ENCODE measurements at places on chromosomes 7 and 10.

DNA sequence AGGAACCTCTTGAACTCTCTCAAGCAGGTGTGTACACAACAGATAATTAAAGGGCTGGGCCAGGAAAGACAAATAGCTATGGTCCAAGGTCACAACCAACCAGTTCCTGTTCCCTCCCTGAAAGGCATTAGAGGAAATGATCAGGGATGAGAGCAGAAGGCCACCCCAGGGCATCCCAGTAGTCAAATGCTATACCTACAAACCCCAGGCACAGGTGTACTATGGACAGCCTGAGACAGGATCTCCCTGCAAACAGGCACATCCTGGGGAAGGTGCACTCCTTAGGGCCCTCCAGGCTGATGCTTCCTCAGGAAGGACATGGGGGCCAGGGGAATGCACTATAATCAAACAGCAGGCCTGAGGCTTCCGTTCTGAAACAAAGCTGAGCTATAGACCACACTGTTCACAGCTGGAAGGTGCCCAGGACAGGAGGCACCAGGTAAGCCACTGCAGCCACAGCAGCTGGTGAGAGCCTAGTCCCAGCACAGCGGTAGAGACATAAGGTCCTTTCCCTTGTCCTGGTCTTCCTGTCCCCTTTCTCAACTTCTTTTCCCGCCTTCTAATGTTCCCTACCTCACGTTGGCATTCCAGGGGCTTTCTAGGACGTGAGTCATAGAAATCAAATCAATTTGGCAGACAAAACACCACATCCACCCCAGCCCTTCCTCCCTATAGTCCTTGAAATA is 13.3 kb downstream of the PARP12 start:
- no peak for DNase-seq

DNA sequence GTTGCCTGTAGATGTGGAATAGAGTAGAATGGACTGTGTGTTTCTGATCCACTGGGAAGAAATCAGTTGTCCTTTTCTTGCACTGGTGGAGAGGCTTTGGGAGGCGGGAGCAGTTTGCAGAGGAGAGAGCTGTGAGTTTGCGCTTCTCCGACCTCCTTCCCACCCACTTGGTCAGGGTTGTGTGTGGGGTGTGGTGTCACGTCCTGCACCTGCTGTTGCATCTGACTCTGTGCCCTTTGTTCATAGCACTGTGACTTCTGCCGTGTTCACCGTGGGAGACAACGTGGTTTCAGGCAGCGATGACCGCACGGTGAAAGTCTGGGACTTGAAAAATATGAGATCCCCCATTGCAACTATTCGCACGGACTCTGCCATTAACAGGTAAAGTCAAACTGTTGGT is 67.8 kb downstream of the WDR37 start:
- no peak for DNase-seq

DNA sequence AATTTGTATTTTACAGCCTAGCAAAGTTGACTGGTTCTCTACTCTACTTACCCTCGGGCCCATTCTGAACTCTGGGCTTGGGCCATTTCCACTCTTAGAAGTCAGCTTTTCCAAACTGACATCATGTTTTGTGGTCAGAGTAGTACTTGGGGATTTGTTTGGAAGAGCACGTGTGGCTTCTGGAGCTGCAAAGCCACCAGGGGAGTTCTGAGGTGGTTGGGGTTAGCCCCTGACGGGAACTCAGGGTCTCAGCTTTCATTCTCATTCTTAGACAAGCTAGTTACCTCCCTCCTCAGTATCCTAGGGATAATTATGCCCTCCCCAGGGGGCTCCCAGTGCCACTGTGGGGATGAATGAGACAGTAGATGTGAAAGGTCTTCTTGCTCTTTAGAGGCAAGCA is 647.7 kb upstream of the GALNT17 start:
- no peak for DNase-seq

DNA sequence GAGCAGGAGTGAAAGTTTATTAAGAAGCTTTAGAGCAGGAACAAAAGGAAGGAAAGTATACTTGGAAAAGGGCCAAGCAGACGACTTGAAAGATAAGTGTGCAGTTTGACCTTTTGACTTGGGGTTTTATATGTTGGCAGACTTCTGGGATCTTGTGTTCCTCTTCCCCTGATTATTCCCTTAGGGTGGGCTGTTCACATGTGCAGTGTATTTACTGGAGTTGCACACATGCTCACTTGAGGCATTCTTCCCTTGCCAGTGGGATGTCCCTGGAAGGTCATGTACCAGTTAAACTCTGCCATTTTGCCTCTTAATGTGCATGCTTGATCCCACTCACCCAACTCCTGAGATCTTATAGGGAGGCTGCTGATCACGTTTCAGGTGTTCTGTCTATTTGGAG is 23.4 kb upstream of the ARHGAP12 start:
- DNase-seq, result no peak

GRCh38 chr7:132115028-132115427 is 461.2 kb downstream of the PLXNA4 start:
- no peak for DNase-seq

DNA sequence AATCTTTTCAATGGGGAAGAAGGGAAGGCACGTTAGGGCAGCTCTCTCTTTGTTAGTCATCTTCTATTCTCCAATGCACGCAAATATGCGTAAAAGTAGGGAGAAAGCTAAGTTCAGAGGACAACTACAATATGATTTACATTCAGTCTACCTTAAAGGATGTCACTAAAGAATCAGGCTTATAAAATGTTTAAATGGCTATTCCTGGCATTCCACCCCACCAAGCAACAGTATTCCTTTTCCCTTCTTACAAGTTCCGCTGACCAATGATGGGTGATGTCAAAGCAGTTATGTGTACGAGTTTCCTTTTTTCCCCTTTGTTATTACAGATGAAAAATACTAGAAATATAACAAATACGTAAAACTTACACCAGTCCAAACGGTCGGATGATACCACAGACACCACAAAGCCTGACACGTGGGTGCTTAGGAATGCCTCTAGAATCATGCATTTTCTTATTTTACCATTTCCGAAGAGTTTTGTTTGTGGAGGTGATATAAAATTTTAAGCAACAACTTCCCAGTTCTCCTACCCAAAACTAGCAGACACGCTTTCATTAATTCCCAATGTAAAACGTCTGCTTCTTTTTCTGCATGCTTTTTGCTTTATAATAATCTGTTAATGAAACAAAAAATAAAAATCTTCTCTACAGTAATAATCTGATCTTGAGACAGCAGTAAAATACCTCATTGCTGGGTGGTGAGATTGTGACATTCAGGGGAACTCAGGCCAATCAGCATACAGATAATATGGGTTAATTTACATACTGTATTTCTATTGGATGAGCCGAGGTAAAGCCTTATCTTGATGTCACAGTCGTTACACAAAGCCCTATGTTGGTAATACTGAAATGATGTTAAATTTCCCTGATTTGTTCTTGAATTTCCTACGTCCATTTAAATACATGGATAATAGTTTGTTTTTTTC is 708 bp upstream of the GPR85 start:
- no peak for DNase-seq

DNA sequence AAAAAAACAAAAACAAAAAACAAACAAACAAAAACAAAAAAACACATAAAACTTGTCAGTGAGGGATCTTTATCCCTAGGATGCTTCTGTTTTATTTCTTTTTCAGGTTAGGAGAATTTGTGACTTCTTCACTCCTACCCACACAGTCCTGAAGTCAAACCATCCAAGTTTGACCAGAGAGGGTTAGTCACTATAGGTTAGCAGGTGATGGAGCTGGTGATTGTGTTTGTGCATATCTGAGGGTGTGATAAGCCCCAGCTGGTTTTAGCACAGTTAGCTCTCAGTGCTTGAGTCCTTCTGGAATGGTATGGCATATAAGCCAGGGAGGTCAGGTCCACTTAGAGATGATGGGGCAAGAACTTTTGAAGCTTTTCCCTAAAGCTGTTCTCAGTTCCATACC is 11.8 kb upstream of the IKZF1 start:
- DNase-seq, result no peak

DNA sequence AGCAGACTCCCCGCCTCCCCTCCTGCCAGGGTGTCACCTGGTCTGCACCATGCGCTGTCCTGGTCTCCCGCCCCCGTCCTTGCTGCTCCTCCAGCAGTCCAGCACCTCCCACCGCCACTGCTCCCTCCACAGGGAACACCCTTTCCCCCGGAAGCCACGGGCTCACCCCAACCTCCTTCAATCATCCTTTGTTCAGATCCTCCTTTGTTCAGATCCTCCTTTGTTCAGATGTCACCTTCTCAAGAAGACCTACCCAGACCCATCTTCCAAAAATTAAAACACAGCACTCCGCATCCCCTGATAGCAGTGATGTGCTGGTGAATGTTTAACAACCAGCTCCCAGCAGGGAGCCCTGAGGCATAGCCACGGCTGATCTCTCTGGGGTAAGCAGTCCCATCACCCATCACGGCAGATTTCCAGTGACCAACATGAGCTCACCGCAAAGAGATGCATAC is 237.7 kb downstream of the USP6NL start:
- DNase-seq, result no peak

- no peak for DNase-seq
Observed at GRCh38 chr10:16049782-16050181, 189.5 kb upstream of the MINDY3 start.

DNA sequence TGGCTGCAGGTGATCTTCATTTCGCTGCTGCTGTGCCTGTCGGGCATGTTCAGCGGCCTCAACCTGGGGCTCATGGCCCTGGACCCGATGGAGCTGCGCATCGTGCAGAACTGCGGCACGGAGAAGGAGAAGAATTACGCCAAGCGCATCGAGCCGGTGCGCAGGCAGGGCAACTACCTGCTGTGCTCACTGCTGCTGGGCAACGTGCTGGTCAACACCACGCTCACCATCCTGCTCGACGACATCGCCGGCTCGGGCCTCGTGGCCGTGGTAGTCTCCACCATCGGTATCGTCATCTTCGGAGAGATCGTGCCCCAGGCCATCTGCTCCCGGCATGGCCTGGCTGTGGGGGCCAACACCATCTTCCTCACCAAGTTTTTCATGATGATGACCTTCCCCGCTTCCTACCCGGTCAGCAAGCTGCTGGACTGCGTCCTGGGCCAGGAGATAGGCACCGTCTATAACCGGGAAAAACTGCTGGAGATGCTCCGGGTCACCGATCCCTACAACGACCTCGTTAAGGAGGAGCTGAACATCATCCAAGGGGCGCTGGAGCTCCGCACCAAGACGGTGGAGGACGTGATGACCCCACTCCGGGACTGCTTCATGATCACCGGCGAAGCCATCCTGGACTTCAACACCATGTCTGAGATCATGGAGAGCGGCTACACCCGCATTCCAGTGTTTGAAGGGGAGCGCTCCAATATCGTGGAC is 1.3 kb downstream of the CNNM2 start:
- no peak for DNase-seq

DNA sequence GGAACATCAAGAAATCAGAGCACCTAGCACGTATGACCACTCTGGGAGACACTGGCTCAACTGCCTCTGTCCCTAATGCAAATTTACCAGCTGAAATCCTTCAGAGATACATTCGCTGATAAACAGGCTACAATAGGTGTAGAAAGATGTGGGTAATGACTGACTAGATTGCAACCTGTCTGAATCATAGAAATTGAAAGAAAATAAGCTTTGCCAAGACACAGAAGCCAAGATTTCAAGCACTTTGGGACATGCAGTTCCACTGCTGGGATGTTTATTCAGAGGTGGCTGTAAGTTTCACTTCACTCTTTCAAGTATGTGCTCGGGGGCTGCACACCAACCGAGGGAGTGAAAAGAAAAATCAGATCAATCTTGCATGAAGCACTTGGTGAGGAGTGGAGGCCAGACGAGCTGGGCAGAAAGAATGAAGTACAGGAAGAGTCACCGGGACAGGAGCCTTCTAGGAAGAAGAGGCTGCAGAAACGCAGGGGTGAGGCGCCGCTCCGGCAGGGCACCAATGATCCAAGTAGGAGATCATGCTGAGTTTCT is 276.7 kb downstream of the PARD3 start:
- no peak for DNase-seq

DNA sequence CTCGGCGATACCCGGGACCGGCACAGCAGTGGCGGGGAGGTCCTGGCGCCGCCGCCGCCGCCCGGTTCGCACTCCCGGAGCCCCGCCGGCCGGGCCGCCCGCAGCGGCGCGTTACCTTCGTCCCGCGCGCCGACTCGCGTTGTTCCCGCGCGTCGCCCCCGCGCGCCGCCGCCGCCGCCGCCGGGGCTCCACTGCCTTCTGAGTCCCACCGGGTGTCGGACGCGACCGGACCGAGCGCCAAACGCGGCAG is at the start of gene EZH2:
EZH2 (minus strand) TSS at position 243 of the 250 bp plus-strand sequence. CDS start 36,993 bp downstream, outside the sequence.
- no peak for DNase-seq

DNA sequence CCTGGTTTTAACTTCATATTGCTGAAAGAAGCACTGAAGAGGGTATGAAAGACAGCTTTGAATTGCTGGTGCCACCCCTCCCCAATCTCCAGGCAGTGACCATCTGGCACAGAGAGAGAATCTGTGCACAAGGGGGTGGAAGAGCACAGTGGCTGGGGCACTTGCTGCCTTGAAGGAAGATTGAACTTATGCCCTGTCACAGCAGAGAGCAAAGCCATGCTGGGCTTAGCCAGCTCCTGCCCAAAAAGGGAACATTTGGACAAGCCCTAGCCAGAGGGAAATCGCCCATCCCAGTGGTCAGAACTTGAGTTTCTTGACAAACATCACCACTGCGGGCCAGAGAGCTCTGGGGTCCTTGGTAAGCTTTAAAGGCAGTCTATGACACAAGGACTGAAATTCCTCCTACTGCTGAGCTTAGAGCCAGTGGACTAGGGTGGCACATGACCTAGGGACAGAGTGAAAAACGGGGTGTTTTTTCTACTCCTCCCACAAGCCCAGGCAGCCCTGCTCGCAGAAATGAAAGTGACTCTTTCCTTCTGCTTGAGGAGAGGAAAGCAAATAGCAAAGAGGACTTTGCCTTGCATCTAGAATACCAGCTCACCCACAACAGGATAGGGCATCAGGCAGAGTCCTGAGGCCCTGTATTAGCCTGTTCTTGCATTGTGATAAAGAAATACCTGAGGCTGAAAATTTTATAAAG is 257.2 kb downstream of the CTNNA3 start:
- DNase-seq, result no peak

DNA sequence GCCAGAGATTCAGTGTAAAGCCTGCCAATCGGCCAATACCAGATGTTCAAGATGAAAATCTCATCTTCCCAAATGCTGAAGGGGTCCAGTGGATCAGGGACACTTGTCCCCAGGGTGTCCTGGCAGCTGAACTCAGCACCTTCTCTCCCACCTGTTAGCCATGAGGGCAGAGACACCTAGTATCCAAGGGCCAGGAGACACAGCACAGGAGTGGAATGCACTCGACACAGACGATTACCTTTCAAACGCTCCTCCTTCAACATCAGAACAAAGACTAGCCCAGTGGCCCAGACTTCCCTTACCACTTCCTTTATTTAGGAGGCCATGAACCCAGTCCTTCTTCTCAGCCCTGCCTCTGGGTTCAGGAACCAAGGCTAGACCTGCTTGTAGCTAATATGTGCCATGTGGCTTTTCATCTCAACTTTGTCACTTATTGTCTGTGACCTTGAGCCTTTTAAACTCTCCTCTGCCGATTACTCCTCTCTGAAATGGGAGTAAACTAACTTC is 180.3 kb upstream of the PLXNA4 start:
- DNase-seq, result no peak
